ENCODE measurements at places on chromosomes 11 and 22.

DNA sequence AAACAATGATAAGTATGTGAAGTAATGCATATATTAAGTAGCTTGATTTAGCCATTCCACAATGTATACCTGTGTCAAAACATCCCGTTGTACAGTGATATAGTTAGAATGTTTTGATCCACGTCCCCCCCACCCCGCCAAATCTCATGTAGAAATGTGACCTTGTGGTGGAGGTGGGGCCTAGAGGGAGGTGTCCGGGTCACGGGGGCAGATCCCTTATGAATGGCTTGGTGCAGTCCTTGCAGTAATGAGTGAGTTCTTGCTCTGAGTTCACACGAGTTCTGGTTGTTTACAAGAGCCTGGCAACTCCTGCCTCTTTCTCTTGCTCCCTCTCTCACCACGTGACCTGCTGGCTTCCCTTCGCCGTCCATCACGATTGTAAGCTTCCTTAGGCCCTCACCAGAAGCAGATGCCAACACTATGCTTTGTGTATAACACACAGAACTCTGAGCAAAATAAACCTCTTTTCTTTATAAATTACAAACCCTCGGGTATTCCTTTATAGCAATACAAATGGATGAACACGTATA is 41.6 kb downstream of the FANCF start:
- DNase-seq: no peak

DNA sequence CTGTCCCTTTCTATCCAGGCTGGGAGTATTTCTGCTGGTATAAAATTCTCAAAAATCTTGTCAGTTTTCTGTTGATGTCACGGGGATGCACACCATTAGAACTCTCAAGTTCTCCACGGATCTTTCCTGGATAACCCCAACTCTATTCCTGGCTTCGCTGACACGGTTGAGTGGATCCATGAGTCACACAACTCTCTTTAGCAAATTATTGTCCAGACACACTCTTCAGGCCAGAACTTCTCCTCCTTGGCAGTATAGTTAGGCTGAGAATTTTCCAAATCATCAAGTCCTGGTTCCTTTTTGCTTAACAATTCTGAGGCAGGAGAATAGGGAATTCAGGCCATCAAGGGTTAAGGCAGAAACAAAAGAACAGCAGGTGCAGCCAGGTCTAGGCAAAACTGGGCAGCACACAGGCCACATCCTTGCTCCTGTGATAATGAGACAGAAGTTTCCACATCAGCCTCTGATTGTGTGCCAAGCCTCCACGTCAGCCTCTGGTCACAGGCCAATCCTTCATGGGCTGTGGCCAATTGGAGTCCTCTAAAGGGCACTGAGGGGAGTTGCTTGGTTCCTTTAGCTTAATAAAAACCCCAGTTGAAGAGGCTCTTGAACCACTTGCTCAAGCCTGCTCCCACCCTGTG is 5.7 kb upstream of the ACAT1 start:
- DNase-seq: no peak

DNA sequence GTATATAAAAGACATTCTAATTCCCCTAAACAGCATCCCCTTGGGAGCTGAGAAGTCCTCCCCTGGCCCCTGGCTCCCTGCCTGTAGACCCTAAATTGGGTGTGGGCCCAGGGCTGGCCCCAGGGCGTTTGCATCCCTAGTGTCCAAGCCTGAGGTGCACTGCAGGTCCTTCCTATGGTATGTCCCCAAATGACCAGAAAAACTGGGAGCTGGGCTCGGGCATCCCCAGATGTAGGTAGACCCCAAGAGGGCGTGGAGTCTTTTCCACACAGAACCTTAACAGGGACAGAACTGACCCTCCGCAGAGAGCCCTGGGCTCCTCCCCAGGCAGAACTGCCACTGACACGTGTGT is 782 bp upstream of the OSBPL5 start:
- DNase-seq: no peak

- DNase-seq: no peak
Observed at GRCh38 chr11:111774955-111775710, 8.9 kb upstream of the PPP2R1B start.

DNA sequence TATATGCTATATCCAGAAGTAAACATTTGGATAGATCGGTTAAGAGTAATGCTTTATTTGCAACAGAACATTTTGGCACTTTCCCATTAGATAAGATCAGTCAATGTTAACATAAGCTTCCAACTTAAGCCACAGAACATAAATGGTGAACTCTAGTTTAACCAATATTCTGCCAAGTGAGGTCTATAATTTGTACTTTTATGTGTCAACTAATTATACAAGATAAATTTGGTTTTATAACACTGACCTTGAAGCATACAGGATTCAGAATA is 23.5 kb upstream of the BLID start:
- DNase-seq: no peak

- no peak for DNase-seq
Observed at GRCh38 chr11:112656772-112657428, 304.3 kb upstream of the NCAM1 start.

DNA sequence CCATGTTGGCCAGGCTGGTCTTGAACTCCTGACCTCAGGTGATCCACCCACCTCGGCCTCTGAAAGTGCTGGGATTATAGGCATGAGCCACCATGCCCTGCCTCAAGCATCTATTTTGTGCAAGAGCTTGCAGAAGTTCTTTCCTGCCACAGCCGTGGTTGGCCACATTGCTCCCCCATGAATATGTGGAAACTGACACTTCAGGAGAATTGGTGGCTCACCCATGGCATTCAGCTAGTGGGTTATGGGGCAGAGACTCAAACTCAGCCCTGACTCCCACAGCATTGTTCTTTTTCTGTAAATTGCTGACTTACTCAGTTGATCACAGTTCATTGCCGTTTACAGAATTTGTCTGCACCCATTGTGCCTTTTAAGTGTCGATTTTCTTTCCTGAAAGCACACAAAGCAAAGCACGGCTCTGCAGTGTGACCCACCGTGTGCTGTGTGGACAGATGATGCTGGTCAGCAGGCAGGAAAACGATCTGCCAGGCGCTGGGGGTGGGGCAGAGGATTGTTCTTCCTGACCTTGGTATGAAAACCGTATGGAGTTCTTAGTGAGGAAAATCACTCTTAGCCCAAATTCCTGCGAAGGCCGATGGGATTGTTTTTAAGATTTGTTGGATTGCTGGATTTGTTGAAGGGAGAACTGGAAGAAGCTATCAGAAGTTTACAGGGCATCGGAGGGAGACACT is 115.6 kb downstream of the PTPRJ start:
- DNase-seq: no peak

- no peak for DNase-seq
Observed at GRCh38 chr11:102267609-102268008, 49.7 kb upstream of the BIRC3 start.

GRCh38 chr11:114162719-114163123 is 103.2 kb downstream of the ZBTB16 start:
- DNase-seq: no peak

DNA sequence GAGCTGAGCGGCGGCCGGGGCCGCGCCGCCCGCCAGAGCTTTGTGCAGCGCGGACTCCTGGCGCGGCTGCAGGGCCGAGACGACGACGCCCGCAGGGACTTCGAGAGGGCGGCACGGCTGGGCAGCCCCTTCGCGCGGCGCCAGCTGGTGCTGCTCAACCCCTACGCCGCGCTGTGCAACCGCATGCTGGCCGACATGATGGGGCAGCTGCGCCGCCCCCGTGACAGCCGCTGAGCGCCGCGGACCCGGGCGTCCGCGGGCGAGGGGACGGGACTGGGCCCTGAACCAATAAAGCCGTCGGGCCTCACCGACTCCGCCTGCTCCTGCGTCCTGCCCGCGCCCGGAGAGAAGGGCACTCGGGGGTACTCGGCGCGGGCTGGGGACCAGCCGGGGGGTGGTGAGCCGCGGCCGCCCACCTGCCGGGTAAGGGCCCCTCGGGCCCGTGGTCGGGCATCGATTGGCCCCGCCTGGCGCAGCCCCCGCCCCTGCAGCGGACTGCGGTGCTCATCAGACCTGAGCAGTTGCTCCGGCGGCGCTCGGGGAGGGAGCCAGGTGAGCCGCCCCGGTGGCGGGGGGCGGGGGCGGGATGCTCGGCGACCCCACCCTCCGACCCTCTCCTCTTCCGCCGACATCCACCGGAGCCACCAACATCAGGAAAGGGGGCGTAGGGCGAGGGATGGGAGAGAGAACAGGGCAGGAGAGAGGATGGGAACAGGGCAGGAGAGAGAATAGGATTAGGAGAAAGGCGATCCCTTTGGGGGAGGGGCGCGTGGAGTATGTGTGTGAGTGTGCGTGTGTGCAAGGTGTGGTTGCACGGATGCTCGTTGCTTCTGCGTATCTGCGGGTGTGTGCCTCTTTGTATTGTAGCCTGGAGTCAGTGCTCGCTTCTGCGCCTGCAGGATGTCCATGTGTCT is at the start of gene TMEM25:
Gene TMEM25 (plus strand): TSS at position 510 of the 914 bp plus-strand sequence. CDS start 610 bp downstream, outside the sequence.
- DNase-seq: no peak

- peak; percentile 72 for DNase-seq
Observed at GRCh38 chr11:116696381-116696941, 76.3 kb downstream of the BUD13 start.

GRCh38 chr11:93196816-93197379 is 893 bp downstream of the SLC36A4 start:
- no peak for DNase-seq

DNA sequence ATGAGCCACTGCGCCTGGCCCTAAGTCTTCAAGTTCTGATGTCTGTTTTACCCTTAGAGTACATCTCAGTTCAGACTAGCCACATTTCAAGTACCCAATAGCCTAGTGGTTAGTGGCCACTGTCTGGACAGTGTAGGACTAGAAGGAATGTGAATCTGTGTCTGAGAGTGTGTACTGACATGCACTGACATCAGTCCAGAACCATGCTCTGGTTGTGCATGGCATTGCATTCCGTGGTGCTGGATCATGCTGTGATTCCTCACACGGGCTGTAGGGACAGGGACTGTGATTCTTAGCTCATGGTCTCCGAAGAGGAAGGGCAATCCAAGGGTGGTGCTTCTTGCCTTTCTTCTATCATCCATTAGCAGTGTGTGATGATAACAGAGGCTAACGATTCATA is 41.1 kb downstream of the AMOTL1 start:
- DNase-seq: no peak

DNA sequence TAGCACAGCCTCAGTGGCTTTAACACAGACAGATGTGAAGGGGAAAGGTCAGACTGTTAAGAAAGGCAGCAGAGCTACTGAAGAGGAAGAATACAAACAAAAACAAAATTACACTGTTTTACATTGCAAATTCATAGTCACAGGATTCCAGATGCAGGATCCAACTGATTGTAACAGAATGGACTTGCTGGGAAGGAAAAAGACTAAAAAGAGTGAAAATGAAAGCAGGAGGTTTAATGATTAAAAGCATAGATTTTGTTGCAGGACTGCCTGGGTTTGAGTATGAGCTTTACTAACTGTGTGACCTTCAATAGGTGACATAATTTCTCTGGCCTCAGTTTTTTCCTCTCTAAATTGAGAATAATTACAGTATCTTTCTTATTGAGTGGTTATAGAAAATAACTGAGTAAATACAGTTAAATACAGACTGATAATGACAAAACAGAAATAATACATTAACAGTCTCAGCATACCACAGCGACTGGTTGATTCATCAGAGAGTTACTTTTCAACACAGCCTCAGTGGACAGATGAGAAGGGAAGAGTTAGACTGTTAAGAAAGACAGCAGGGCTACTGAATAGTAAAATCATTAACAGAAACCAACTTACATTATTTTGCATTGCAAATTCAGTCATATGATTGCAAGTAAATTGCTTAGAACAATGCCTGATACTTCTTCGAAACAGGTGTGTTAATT is 704.2 kb upstream of the TENM4 start:
- no peak for DNase-seq

- DNase-seq: no peak
Observed at GRCh38 chr11:30919389-30920152, 333.4 kb upstream of the MPPED2 start.

- no peak for DNase-seq
Observed at GRCh38 chr22:34847072-34847471, 218.9 kb upstream of the ISX start.

DNA sequence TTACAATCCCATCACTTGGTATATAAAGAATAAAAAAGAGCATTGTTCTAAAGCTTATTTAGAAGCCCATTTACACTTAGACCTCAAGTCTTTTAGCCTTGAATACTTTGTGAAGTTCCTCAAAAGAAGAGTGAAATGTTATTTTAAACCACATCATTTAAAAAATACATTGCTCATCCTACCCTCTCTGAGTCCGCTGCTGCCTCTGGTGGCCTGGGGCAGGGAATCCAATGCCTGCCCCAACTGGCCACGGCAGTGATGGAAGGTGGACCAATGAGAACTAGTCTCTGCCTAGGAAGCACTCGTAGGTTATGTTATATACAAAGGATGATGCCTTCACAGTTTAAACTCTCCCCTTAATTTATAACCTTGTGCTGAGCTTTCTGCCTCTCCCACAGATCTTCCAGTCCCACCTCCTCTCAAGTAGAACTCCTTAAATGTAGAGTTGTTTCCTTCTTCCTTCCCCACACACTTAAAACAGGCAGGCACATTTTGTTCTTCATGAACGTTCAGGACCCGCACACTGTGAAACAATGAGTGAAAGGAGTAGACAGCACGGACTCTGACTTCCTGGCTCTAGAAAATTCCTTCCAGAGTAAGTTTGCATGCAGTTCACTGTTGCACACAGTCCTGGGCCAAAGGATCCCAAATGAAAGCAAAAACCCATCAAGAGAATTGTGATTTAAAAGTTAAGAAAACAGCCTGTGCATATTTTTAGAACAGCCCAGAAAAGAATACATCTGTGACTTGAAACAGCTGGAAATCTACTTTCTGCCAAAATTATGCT is 167.8 kb downstream of the RRAS2 start:
- DNase-seq: no peak

- DNase-seq: no peak
Observed at GRCh38 chr11:61054927-61055562, 47.2 kb upstream of the CD5 start.

- no peak for DNase-seq
Observed at GRCh38 chr11:57196596-57196995, 14.8 kb downstream of the LRRC55 start.

- DNase-seq: no peak
Observed at GRCh38 chr11:15289723-15290122, 175.0 kb downstream of the INSC start.

DNA sequence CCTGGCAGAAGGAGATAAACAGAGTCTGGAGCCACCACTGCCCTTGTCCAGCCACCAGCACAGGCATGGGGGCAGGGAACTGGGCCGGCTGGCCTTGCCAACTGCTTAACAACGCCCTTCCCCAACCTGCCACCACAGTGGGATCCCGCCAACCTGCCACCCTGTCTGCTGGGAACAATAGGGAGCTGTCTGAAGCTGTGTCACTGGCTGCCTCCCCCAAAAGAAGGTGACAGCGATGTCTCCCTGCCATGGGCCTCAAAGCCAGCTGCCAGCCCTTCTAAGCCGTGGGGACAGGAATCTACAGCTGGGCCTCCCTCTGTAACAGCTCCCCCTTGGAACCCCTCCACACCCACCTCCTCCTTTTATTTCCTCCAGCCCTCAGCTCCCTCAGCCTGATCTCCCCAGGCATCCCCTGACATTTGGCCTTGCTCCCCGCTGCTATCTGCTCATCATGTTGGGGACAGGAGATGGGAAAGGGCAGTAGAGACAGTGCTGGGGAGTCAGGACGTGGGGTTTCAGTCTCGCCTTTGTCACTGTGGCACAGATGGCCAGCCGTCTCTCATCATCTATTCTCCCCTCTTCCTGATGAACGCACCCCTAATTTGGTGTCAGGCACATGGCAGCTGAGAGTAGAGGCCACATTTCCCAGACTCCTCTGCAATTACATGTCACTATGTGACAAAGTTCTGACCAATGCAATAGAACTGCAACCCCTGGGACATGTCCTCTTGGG is 51.3 kb upstream of the PRDM11 start:
- no peak for DNase-seq
